ENCODE measurements at places on chromosomes 4 and X. TPM values are rescaled to one million over a fixed set of nuclear protein-coding genes. Genes with fewer than 3 reads are reported as not detected.

DNA sequence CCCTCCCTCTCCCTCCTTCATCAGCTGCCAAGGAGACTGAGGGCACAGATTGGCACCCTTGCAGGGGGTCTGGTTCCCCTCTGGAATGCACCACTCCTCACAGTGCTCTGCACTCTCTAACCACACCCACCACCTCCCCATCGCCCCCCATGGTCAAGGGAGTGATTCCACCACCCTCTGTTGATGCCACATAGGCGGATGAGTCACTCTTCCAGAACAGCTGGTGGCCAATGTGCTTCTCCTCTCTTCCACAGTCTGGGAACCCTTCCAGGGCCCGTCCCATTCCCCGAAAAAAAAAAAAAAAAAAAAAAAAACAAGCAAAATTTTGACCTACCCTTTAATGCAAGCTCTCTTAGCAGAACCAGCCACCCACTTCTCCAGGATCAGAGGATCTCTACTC, 341.3 kb upstream of the KLF3 start:
- no peak for DNase-seq

The F8A3 gene
- total RNA-seq: 11.4 TPM

- DNase-seq: no peak
These were observed 22.9 kb downstream of the OTOP1 start for GRCh38 chr4:4203688-4204400.

DNA sequence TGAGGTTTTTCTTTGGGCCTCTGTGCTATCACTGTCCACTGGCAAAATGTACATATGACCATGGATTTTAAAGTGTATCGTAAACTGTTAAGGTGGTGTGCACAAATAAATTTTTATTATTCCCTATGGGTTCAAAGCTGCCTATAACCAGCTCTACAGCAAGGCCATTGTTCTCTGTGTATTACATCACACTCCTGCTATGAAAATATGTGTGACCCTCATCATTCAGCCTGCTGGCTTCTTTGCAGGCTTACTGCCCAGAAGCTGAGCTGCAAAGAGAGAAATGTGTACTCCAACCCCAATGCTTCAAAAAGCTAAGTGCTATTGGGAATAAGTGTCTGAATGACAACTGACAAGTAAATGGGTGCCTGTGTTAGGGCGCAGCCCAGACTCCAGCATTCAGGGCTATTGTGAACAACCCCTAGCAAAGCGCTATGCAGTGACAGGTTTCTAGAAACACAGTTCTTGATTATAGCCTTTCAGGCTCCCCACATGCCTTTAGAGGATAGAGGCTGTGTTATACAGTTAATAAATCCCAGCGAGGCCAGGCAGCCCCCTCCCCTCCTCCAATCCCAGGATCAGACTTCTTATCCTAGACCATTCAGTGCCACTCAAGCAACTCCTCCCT, 220.4 kb upstream of the RADX start:
- DNase-seq: no peak

The TSPAN7 gene
- total RNA-seq: 15.6 TPM

GRCh38 chr4:53489279-53489889, 101.9 kb downstream of the LNX1 start:
- DNase-seq: no peak

The GPM6B gene
- 24.0 TPM for total RNA-seq

- no peak for DNase-seq
These were observed 66.2 kb downstream of the AGA start for GRCh38 chr4:177376024-177376423.

DNA sequence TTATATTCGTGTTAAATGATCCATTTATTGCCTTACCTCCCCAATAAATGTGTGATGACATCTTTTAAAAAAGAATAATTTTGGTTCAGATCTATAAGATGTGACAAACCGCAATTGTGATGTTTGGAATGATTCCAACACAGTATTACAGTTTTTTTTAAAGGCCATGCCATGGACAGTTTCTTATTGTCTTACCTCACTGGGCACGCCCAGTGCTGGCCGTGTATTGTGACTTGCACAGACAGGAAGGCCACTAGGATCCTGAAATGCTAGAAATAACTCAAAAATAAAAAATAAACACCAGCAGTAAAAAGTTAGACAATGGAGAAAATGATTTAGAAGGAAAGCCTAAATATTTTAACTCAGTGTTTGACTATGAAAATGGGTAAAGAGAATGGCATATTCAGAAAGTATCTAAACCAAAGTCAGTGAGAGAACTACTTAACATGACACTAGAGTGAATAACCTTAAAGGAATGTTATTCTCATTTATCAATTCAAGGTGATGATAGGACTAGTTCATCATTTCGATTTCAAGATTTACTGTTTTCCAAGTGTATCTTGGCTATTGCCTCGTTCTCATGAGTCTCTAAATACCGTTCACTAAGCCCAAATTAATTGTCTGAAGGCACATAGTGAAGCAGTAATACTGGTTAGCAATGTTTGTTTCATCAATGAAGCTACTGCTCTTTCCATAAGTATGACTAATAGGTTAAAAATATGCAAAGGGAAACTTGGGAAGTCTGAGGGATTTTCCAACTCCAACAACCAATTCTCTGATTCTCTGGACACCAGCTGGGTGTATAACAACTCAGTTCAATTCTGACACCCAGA, 46.1 kb upstream of the VEGFC start:
- no peak for DNase-seq

The STOX2 gene
- total RNA-seq: 5.0 TPM

GRCh38 chr4:109022961-109023360, 260.1 kb upstream of the ETNPPL start:
- DNase-seq: no peak

All from sigmoid colon (tissue), 7 donors.